ENCODE measurements at places on chromosomes 16 and 17.

DNA sequence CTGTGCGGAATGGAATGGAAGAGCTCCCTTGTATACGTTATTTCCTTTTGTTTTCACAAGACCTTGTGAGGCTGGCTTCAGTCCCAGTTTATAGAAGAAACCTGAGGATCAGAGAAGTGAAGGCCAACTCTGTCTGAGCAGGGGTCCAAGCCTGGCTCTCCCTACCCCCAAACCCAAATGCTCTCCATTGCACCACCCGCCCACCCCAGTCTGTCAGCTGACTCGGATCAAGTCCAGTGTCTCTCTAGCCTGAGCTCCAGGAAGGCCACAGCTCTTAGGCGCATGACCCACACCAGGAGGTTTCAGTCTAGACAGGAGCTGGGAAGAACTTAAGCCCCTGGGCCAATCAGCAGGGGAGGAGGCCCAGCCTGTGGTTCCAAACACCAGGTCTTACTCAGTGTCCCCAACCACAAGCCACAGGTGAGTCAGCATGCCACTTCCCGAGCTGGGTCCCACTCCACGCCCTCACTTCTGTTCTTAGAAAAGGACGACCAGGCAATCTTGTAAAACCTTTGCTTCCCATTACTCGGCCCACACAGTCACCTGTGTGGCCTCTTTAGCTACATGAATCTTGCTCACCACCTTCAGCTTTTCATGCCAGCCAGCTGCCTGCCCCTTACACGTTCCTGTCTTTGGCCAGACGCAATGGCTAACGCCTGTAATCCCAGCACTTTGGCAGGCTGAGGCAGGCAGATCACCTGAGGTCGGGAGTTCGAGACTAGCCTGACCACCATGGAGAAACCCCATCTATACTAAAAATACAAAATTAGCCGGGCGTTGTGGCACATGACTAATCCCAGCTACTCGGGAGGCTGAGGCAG is 27.8 kb downstream of the TK2 start:
- peak; percentile 31 for DNase-seq

DNA sequence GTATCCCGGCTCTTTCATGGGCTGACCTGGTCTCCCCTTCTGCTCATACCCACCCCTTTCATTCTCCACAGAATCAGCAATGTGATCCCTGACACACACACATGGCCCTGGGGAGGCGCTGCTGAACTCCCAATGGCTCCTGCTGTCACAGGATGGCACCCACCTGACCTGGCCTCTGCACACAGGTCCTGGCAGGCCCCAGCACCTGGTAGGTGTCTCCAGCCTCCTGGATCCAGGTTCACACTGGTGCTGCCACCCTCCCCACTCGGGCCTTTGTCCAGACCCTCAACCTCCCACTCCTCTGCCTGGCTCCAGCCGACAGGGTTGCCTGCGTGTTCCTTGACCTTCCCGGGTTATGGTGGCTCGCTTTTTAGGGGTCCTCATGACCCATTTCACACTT is 1.3 kb upstream of the CD300C start:
- DNase-seq = no peak

- no peak for DNase-seq
Observed at GRCh38 chr17:11636771-11637170, 38.5 kb downstream of the DNAH9 start.

DNA sequence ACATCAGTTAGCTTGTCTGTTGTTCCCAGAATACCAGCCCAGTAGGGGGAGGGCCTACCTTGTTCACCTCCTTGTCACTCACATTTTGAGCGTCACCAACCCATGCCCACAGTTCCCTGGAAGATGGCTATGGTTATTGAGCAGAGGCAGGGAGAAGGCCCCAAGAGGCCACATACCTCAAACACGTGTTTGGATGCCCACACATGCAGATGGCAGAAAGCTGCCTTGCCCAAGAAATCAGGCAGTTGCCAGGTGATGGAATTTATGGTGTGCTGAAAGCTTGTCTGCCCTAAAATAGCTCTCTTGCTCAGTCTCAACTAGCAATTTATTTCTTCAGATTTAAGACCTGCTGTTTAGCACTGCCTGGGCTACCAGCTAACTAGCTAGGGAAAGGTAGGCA is 16.5 kb upstream of the CMTM4 start:
- DNase-seq = no peak

DNA sequence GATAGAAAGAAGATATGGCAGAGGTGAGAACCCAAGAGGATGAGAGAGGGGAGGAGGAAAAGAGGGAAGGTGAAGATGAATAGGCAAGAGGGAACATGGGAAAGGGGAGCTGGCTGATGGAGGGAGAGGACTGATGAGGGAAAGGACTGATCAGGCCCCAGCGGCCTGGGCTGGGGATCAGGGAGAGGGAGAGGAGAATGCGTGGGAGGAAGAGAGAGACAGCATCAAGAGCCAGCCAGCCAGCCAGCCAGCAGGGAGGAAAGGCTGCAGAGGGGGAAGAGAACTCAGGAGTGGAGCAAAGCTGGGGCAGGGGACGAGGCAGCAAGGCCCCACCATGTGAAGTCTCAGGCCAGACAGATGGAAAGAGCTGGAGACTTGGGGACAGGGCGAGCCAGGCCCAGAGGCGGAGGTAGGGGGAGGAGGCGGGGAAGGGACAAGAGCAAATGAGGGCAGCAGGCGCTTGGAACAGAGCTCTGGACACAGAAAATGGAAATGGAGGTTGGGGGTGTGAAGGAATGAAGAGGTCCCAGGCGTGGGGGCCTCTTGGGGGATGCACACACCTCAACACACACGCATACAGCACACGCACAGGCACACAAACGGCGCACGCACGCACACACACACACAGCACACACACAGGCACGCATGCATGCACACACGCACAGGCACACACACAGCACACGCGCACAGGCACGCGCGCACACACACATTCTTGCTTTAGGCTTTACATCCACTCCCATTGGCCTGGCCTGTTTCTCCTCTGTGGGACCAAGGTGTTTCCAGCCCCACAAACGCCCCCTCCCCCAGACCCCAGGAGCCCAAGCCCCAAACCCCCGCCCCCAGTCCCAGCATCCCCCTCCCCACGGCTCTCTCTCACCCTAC is 12.3 kb downstream of the DLG4 start:
- DNase-seq = peak; percentile 15

DNA sequence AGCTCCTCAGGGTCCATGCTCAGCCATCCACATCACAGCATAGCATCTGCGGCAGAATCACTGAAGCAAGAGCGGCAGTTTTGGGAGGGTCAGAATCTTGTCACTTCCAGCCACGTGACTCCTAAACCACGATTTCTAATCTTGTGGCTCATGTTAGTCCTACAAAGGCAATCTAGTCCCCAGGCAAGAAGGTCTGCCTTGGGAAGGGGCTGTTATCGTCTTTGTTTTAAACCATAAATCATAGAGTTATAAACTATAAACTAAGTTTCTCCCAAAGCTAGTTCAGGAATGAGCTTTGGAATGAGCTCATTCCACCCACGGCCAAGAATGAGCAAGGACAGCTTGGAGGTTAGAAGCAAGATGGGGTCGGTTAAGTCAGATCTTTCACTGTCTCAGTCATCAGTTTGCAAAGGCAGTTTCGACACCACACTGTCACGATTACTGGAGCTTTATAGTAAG is 20.8 kb upstream of the DNAH17 start:
- DNase-seq = no peak

DNA sequence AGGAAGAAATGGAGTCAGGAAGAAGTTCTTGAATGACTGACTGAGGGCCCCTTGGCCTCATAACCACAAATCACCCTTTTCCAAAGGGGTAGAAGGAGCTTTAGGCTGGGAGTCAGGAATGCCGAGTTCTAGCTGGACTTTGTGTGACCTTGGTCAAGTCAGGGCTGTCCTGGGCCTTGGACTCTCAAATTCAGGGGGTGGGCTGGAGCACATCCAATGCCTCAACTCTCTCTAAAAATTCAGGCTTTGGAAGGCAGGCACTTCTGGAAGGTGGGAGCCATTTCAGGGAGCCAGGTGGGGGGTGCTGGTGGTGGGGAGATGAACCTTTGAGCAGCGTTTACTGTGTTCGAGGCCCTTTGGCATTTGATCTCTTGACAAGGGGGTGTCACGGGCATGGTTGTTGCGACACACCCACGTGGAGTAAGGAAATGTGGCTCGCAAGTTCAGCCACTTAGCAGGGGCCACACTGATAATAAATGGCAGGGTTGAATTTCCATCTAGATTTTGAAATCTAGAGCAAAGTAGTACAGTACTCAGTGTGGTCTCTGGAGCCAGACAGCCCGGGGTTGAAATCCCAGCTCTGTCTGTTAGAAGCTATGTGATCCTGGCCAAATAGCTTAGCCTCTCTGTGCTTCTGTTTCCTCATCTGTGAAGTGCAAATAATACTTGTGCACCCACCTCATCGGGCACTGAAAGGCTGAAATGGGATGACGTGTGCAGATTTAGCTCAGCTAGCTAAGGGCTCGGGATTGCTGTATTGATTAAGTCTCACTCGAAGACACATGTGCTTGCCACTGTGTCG is 47.1 kb upstream of the CIBAR2 start:
- no peak for DNase-seq

GRCh38 chr17:17235212-17236174 is 1.5 kb downstream of the FLCN start:
- DNase-seq = no peak

DNA sequence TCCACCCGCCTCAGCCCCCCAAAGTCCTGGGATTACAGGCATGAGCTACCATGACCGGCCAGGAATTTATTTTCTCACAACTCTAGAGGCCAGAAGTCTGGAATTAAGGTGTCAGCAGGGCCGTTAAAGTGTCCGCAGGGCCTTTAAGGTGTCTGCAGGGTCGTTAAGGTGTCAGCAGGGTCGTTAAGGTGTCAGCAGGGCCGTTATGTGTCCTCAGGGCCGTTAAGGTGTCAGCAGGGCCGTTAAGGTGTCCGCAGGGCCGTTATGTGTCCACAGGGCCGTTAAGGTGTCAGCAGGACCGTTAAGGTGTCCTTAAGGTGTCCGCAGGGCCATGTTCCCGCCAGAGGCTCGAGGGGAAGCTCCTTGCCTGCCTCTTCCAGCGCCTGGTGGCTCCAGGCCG is 125.2 kb downstream of the RAP1GAP2 start:
- no peak for DNase-seq

DNA sequence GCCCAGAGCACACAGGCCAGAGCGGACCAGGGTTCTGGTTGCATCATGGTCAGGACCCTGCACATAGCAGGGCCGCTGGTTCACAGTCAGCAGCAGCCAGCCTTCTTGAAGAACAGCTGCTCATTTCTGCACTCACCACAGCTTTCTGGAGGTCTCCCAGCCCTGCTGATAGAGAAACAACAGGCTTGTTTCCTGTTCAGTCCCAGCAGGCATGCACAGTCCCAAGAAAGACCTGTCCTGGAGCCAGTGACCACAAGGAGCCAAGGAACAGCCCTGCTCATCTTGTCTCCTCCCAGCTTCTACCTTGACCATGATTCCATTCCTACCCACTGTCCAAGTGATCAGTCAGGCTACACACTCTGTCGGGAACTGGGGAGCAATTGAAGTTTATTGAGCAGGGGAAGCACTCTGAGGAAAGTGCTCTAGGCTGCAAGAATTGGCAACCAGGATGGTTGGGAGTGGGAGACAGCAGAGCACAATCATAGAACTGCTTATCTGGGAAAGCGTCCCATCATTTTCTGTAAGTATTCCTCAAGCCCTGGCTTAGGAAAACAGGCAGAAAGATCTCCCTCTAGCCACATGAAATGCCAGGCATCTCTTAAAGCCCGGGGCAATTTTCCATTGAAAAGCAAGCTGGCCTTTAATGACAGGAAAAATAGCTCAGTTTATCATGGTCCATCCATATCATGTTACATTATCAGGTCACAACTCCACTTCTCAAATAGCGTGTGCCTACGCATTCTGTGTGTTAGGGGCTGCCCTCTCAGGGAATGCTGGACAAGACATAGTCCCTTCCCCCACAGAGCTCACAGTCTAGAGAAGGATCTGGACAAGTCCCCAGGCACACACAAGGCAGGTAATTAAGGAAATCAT is 155.4 kb upstream of the FOXF1 start:
- DNase-seq = no peak

- DNase-seq = no peak
Observed at GRCh38 chr16:64307431-64307830, 814.4 kb downstream of the CDH11 start.

GRCh38 chr16:785563-786535 is 2.3 kb downstream of the RPUSD1 start:
- DNase-seq = peak; percentile 66

DNA sequence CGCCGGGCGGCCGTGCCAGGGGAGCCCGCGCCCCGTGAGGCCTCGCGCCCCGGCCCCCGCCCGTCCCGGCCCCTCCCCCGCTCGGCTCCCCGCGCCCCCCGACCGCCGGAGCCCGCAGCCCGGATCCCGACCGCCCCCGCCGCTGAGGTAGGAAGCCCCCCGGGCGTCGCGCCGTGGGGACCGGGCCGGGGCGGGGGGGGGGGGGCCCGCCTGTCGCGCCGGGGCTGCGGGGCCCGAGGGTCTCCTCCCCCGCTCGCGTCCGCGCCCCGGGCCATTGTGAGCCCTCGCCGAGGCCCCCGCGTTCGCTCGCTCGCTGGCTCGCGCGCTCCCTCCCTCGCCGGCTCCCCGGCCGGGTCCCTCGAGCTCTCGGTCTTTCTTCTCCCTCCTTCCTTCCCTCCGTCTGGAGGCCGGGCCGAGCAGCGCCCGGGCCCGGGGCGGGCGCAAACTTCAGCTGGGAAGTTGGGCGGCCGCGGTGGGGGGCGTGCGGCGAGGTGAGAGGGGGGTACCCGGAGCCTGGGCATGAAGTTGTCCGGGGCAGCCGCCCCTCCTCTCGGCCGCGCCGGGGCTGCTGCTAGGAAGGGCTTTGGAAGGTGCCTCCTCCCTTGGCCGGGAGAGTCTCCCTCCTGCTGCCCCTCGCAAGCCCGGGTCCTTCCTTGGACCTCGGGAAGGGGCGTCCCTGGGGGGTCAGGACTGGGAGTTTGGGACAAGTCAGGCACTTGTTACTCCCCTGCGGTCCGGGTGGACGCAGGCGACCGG is 419 bp downstream of the GLIS2 start:
- no peak for DNase-seq

- DNase-seq = no peak
Observed at GRCh38 chr16:14569213-14569612, 60.8 kb downstream of the PARN start.

DNA sequence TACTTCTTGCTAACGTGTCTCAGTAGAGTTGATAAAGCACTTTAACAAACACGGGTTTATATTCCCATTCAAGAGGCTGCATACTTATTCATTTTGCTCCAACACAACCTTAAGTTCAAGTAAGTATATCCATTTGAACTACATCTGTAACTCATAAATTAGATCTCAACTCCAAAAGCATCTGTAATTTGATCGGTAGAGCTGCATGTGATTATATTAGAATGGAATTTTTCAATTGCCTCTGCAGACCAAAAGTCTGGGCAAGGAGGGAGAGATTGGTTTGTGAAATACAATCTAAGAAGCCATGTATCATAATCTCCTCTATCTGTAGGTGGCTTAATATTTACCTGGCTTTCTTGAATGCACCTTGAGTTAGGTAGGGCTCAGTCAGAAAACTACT is 371.0 kb downstream of the RBFOX1 start:
- no peak for DNase-seq

DNA sequence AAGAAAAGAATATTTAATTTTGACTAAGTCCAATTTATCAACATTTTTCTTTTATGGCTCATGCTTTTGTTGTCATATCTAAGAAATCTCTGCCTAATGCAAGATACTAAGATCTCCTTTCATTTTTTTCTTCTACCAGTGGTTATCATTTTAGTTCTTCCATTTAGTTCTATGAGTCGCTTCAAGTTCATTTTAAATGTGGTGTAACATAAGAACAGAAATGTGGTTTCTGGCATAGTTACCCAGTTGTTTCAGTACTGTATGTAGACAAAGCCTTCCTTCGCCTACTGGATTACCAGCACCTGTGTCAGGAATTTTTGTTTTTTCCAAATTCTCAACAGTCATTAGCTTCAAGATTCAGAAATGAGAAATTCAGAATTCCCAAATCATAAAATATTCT is 175.7 kb downstream of the PARN start:
- DNase-seq = no peak

- no peak for DNase-seq
Observed at GRCh38 chr17:78905541-78905940, 2.5 kb upstream of the CEP295NL start.

All from left ventricle myocardium inferior (tissue), 1 donor.